ENCODE measurements at places on chromosomes 5 and 9.

DNA sequence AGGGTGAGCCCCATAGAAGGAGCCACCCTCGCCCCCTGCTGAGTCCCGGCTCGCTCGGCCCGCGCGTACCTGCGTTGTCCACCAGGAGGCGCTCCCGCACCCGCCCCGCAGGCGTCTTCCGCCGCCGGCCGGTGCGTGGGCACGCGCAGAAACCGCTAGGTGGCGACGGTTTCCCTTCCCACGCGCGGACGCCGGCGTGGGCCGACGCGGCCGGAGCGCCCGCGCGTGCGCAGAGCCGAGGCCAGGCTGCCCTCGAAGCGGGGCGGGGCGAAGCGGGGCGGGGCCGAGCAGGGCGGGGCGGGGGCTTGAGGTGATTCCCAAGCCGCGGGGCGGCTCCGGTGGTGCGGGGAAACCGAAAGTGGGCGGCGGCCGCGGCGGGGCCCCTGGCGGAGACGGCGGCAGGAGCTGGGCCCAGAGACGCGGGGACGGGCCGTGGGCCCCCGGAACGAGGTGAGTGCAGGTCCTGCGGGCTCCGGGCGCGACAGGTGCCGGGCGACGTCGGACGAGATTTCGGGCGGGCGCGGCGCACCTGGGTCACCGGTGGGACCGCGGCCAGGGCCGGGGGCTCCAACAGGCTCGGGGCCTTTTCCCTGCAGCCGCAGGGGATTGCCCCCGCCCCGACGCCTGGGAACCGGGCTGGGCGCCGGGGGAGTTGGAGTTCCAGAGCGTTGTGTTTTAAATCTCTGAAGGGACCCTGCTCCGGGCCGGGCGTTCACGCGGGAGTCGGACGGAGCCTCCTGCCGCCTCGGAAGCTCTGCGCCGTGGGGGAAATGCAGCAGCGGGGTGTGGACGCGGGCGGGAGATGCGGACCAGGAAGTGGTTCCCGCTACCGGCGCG, at the start of gene TDRD7:
TDRD7 (plus strand) TSS at position 308 of the 837 bp plus-strand sequence. CDS start 16,370 bp downstream, outside the sequence.
- peak; percentile 79 for DNase-seq

GRCh38 chr5:135398160-135398854, 724 bp downstream of the MACROH2A1 start:
- peak; percentile 52 for DNase-seq

GRCh38 chr5:4207486-4207885, 611.9 kb downstream of the IRX1 start:
- no peak for DNase-seq

DNA sequence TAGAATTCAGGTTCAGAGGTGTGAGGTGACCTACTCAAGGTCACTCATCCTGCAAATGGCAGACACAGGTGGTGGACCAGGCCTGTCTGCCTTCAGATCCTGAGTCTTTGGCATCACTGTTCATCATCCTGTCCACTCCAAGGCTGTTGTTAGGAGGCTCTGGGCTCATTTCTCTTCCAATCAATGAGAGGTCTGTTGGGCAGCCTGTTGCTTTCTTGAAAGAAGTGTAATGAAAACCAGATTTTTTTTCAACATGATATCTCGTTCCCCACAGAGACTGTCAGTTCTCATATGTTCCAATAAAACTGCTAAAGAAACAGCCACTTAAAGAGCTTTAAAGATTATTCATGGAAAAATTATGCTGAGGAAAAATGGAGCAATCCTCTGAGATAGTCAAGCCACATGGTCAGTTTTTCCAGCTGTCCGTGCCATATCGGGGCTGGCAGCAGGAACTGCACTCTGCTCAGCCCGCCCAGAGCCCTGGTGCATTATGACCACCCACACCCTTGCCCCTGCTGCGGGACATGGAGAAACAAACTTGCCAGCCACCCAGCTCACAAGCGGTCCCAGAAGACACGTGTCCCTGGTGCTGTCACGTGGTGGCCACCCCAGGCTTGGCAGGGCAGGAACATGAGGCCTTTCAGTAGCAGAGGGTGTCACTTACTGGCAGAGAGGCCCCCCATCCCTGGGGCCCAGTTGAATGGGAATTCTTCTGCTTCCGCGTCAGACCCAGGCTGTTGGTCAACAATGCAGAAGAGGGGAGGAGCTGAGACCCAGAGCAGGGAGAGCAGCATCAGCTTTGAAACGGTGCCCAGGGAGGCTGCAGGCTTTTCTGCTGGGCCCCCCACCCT, 63.7 kb upstream of the ANGPTL2 start:
- DNase-seq = no peak

- DNase-seq = no peak
Observed at GRCh38 chr5:53361708-53362107, 118.7 kb upstream of the FST start.

GRCh38 chr5:136808756-136809155, 443.4 kb upstream of the TRPC7 start:
- no peak for DNase-seq

- peak; percentile 66 for DNase-seq
Observed at GRCh38 chr5:129459777-129460671, at the start of gene ADAMTS19. Gene ADAMTS19 (plus strand): TSS chr5:129460298. CDS start chr5:129460392, 94 bp downstream.

GRCh38 chr5:154342963-154343362, 102.8 kb upstream of the SAP30L start:
- no peak for DNase-seq

- DNase-seq = no peak
Observed at GRCh38 chr5:173751266-173751600, 134.8 kb upstream of the BOD1 start.

DNA sequence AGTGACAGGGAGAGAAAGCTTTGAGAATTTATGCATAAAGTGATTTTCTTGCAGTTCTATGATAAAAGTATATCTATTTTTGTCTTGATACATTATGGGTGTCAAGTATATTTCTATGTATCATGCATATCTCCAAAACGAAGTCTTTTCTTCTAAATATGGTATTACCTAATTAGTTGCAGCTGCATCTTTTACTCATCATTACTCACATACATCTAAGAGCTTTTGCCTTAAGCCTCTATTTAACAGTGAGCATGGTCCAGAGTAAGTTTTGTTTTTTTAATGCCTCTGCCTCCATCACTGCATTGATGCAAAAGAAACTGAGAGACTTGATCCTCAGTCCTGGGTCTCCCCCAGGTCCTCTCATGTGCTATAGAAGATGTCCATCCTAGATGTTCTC, 40.0 kb upstream of the SMC5 start:
- no peak for DNase-seq

- peak; percentile 25 for DNase-seq
Observed at GRCh38 chr5:78008356-78008967, 232.3 kb upstream of the TBCA start.

GRCh38 chr9:131334629-131335367, 45.3 kb downstream of the PLPP7 start:
- no peak for DNase-seq

- no peak for DNase-seq
Observed at GRCh38 chr9:128007566-128008138, 26.9 kb upstream of the EEIG1 start.

DNA sequence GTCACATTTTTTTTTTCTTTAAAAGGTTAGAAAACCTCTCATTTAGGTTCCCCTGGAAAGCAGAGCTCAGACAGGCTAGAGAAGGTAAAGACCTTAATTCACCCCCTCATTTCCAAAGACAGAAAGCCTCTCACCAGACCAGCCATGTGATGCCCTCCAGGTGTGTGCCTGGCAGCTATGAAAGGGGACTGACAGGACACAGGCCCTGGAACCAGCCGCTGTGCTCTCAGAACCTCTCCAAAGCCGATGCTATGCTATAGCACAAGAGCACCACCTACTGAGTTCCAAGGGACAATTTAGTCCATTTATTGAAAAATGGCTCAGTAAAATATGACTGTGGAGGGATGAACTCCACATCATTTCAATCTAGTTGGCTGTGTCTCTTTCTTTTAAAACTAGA, 48.8 kb downstream of the FANCC start:
- no peak for DNase-seq

DNA sequence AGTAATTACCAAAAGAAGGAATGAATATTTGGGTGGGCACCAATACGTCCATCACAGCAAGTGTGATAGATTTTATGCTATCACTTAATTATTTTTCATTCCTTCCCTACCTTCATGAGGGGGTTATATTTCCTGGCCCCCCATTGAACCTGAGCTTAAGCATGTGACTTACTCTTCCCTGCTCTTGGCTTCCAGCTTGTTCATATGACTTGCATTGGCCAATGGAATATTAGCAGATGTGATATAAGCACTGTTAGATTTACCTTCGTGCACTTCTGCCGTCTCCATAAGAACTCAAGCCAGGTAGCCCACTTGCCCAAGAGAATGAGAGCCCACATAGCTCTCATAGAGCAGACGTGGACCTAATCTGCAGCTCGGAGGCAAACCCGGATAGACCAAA, 99.1 kb upstream of the SMARCA2 start:
- DNase-seq = no peak

- no peak for DNase-seq
Observed at GRCh38 chr5:107063511-107063910, 607.2 kb downstream of the EFNA5 start.

DNA sequence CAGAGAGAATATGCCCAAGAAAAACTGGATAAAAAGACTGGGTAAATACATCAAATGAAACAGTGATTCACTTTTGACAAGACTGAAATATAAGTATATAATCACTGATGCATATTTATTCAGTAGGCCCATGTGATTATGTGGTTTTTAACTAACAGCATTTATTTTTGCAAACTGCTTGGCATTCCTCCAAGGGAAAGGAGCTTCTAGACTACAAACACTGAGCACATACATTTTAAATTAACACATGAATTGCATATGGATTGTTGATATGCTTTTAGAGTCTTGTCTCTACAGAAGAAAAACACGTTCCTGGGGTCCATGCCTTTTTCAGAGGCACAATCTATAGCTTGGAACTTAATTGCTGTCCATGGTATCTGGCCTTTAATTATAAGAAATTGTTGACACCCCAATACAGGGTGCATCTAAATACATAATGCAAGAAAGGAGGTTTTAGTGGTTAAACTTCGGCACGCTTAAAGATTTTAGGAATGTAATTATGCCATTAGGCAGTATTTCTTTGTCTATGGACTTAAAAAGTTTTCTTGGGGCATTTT, 6.9 kb upstream of the MEIKIN start:
- no peak for DNase-seq

- no peak for DNase-seq
Observed at GRCh38 chr5:95035891-95036685, 248.8 kb downstream of the MCTP1 start.
